ENCODE measurements at places on chromosomes 11 and 22. TPM values are rescaled to one million over a fixed set of nuclear protein-coding genes. Genes with fewer than 3 reads are reported as not detected.

The TMEM191C gene
- total RNA-seq = 3.5 TPM

The SLC43A1 gene
- 13.2 TPM for total RNA-seq

The RAG2 gene
- not detected for total RNA-seq

The VWCE gene
- 1.2 TPM for total RNA-seq

The PARVB gene
- total RNA-seq = 44.7 TPM

The FAM227A gene
- 3.4 TPM for total RNA-seq

The SLN gene
- total RNA-seq = 0.92 TPM

The PRR5L gene
- total RNA-seq = 24.9 TPM

The FAM111B gene
- total RNA-seq = 1.1 TPM

The ANKRD13D gene
- total RNA-seq = 66.9 TPM

The C22orf23 gene
- 1.2 TPM for total RNA-seq

The OR8G1 gene
- not detected for total RNA-seq

The DBX1 gene
- total RNA-seq = not detected

The CASTOR1 gene
- 16.2 TPM for total RNA-seq

The OR56A1 gene
- total RNA-seq = not detected

The PAMR1 gene
- total RNA-seq = 5.6 TPM

The KCNJ5 gene
- total RNA-seq = 12.9 TPM

The TP53AIP1 gene
- total RNA-seq = not detected

The CCDC179 gene
- not detected for total RNA-seq

The TSSK2 gene
- not detected for total RNA-seq

The PRAME gene
- total RNA-seq = not detected

The ZNF214 gene
- total RNA-seq = 3.3 TPM

The B3GAT3 gene
- total RNA-seq = 32.6 TPM

The TST gene
- 48.3 TPM for total RNA-seq

The APOL5 gene
- total RNA-seq = not detected

The SLC6A5 gene
- not detected for total RNA-seq

The ZP1 gene
- not detected for total RNA-seq

The MGAT3 gene
- 41.5 TPM for total RNA-seq

The SMIM35 gene
- not detected for total RNA-seq

The VPREB1 gene
- total RNA-seq = not detected

The VSIG2 gene
- 30.5 TPM for total RNA-seq

The TLCD5 gene
- total RNA-seq = 3.5 TPM
